ENCODE measurements at places on chromosomes 4 and X.

GRCh38 chr4:66564901-66565651, 894.8 kb upstream of the EPHA5 start:
- DNase-seq, result peak; percentile 81

- DNase-seq, result no peak
Measured at GRCh38 chr4:146401274-146401673, 120.5 kb downstream of the SLC10A7 start.

GRCh38 chrX:26845056-26845455, 618.1 kb downstream of the PPP4R3C start:
- DNase-seq, result no peak

DNA sequence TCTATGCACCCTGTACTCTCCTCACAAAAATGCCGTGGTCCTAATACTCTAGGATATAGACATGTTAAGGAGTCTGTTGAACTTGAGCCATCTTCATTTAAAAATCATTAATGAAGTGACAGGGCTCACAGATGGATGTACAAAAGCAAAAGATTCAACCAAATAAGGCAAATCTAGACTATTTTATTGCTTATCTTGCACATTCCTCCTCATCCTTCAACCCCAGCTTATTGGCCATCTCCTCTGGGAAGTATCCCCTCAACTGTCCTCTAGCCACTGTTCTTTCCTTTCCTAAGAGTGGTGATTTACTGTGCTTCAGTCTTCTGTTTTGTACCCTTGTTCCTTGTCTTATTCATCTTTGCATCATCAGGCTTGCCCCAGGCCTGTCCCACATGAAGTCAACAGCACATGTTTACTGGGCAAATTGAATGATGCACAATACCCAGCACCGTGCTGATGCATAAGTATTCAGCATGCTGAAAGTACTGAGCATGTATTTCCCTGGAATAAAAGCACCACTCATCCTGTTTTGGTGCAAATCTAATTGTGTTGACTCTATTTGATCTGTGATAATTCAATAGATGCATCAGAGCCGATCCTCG, 287.3 kb upstream of the CLNK start:
- no peak for DNase-seq

- no peak for DNase-seq
Measured at GRCh38 chr4:23959396-23960148, 69.7 kb upstream of the PPARGC1A start.
